ENCODE measurements at places on chromosomes 3 and 15.
A peak's percentile ranks its signal among the peaks of the same experiment; 100 is the strongest.

GRCh38 chr3:69448877-69449276 is 63.0 kb upstream of the FRMD4B start:
- no peak for DNase-seq

GRCh38 chr3:72655723-72656122 is 192.5 kb downstream of the SHQ1 start:
- DNase-seq: no peak

DNA sequence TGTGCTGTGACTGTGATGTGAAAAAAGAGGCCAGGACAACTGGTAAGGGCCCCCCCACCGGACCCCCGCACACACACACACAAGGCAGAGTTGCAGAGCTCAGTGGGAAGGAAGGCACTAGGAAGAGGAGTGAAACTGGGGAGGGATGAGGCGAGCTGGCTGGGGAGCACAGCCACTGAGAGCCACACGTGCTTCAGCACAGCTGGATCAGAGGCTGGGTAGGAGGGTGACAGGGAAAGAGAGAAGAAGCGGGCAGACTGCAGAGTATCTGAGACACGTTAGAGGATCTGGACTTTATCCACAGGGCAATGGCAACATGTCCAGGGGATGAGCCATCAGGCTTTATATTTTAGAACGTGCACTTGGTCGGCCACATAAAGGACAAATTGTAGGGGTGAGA is 38.0 kb upstream of the TKT start:
- DNase-seq: no peak

DNA sequence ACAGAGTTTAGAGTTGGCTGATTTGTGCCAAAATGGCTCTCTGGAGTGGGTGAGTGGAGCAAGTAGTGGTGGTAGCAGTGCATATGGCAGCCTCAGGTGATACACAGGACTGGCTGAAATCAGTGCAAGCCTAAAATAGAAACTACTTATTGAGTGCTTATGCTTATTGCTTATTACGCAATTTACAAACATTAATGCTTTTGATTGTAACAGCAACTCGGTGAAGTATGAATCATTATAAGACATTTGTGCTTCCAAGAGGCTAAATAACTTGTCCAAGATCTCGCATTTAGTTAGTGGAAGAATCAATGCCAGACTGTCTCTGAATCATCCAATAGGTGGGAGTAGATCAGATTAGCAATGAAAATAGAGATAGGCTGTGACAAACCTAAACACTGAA is 353.8 kb downstream of the NAALADL2 start:
- no peak for DNase-seq

- DNase-seq: no peak
Observed at GRCh38 chr3:177729956-177730681, 532.8 kb upstream of the TBL1XR1 start.

GRCh38 chr3:5473471-5473870 is 286.0 kb downstream of the EDEM1 start:
- no peak for DNase-seq

GRCh38 chr15:80468796-80469195 is 64.6 kb downstream of the ARNT2 start:
- no peak for DNase-seq

GRCh38 chr15:42154956-42155355 is 1.5 kb downstream of the PLA2G4F start:
- no peak for DNase-seq

DNA sequence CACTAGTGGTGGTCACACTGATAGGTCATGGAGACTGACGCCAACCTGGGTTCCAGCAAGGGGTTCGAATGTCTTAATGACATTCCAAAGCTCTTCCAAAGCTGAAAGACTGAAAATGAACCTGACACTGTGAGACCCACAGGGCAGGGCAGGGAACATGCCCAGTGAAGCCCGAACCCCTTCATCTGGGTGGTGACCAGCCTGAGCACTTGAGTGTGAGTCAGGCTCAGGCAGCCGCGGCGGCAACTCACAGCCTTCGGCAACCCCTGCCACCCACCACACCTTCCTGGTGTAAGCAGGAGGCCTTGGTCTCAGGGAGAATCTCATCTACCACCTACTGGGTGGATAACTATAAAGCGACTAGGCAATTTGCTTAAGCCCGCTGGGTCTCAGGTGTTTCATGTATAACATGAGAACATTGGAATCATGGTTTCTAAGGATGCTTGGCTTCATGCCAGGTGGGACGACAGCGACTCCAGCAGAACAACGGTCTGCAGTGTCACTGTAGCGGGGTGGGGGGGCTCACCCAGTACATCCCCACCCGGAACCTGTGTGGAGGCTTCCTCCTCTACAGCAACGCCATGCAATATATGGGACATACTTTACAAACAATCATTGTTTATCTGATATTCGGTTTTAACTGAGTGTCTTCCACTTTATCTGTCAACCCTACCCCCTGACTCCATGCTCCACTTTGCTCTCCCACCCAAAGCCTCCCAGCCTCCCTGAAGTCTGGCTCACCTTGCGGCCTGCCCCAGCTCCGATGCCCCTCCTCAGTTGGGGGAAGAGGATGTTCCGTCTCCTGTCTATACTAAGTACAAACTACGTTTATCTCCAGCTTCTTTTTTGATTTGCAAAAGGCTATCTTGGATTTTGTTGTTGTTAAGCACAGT is 125.0 kb upstream of the MEF2A start:
- DNase-seq: no peak

DNA sequence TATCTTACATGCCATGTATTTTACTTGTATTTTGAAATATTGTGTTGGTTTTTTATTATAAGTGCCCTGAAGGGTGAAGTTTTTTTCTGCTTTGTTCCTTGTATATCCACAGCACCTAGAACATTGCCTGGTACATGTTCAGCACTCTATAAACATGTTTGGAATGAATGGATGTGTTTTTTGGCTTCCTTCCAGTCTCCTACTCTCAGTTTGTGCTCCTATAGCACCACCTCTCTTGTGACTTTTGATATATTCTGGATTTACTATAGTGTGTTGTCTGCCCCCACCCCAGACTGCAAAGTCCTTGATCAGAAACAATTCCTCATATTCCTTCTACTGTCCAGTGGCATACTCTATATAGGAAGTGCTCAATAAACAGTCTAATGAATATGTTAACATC is 60.6 kb downstream of the PLCL2 start:
- no peak for DNase-seq

DNA sequence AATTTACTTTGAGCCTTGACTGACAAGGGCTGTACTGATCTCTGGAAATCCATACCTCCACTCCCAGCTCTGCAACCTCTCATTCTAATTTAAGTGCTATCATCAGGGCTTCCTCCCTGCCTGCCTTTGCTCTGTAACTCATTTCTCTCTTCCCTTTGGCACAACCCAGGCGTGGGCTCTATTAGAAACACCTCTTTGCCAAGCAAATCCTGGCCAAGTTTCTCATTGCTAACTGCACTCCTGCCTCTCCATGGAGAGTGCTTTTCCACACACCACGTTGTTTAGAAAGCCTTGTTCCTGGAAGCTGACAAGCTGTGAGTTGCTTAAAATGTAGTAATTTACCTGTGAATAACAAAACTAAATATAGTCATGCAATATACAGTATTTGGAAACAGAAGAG is 20.1 kb upstream of the FSTL1 start:
- DNase-seq: no peak

GRCh38 chr15:68537506-68537905 is 41.3 kb upstream of the CORO2B start:
- DNase-seq: no peak

GRCh38 chr3:23343509-23343908 is 140.4 kb downstream of the UBE2E2 start:
- DNase-seq: no peak

- peak; percentile 11 for DNase-seq
Observed at GRCh38 chr3:14377838-14378169, 24.6 kb upstream of the SLC6A6 start.

DNA sequence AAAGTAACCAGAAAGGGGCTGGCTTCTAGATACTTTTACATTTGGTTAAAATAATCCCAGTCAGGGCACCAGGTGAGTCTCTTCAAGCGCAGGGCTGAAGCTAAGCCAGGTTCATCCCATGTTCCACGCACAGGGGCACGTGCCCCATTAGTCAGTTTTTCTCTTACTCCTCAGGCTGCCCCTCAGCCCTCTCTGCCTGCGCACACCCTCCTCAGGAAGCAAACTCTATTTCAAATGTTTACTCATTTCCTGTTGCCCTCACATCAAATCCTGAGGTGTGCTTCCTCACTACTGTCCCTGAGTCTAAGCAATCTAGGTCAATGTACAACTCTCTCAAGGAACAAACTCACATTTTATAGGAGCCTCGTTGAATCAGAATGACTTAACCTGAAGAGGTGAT is 48.5 kb downstream of the THBS1 start:
- DNase-seq: peak; percentile 54

DNA sequence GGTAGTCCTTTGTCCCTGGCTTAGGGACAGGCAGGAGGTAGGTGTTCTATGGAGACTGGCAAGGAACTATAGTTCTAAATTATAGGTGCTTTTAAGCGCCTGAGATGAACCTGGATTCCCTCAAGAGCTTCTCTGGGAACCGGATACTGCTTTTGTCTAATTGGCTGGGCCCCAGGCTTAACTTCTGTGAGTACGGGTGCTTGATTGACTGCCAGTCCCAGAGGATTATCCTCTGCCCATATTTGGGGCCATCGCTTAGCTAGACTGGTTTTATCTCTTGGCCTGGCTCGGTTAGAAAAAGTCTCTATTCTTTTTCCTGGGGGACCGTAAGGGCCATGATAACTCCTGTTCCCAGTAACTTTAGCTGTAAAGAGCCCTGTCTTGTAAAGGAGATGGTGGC is 339.1 kb downstream of the KCNH8 start:
- DNase-seq: no peak

GRCh38 chr3:16090024-16090423 is 84.5 kb upstream of the GALNT15 start:
- no peak for DNase-seq

GRCh38 chr15:62564886-62565633 is 400.0 kb upstream of the C2CD4B start:
- no peak for DNase-seq

DNA sequence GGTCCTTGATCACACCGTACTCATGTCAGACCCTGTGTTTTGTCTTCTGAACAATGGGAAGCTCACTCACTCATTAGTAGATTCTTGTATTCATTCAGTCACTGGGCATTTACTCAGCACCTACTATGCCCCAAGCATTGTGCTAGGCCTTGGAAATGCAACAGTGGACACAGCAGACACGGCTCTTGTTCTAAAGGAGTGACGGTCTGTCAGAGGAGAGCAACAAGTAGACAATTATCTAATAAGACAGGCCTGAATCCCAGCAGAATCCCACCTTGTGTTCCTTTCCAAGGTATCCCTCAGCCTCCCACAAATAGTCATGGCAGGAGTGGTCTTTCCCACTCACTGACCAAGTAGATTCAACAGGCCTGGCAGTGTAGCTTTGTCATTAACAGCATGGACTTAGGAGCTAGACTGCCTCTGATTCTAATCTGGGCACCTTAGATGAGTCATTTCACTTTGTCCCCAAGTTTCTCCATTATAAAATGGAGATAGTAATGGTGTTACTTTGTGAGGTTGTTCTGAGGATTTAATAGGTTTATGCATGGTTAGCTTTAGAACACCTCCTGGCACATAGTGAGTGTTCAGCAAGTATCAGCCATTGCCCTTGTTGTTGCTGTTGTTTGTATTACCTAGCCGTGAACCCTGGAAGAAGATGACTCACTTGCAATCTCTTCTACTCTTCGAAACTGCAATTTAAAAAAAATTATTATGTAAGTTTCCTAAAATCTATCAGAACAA is 69.1 kb downstream of the SSUH2 start:
- DNase-seq: no peak

DNA sequence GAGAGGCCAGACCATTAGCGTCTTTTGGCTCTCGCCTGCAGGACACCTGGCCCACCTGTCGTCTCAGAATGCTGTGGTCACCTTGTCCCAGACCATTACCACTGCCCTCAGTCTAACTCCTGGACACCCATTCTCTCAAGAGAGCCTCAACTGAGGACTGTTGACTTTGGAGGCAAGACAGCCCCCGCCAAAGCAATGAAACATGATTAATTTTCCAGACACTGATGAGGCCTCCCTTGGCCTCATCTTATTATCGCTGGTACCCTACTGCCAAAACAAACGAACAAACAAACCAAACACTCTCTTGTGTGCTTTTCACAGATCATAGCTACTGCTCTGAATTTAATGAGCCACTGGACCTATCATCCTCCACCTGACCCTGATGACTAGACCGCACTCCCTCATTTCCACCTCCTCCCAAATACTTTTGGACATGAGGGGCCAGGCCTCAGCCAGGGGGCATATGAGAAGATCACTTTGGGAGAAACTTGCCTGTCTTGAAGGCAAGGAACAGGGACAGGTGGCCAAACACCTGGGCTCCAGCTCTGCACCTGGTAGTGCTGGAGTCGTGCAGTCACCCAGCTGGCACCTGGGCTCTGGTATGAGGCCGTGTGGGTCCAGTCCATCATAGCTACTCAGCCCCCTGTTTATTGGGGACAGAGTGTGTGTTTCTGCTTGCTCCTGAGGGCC is 27.6 kb downstream of the ALS2CL start:
- DNase-seq: no peak

Measured in stimulated activated CD4-positive, alpha-beta T cell treated with anti-CD3 and anti-CD28 coated beads, Interleukin-15, amount 100 ng/mL, for 48 hours (primary cell).